Stimulated activated CD4-positive, alpha-beta T cell treated with anti-CD3 and anti-CD28 coated beads, TNF-alpha, amount 100 ng/mL, for 1 hour (primary cell): ENCODE measurements at places on chromosomes 2 and 18.

GRCh38 chr18:78085241-78086185 is 835.9 kb downstream of the GALR1 start:
- no peak for DNase-seq

DNA sequence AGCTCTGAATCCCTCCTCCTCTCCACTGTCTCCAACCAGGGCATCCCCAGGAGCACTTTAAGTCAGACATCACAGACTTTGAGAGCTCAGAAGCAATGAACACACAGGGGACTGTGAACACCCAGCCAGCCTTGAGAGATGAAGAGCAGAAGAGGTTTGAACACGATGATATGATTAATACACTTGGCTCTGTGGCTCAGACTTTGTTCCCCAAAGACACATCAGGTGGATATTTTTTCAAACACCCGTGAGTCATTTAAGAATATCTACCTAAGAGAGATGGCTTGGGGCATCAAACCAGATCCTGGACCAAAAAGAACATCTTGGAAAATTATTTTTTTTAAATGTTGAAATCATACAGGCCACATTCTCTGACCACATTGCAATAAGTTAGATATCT is 134.9 kb upstream of the OTOS start:
- no peak for DNase-seq

DNA sequence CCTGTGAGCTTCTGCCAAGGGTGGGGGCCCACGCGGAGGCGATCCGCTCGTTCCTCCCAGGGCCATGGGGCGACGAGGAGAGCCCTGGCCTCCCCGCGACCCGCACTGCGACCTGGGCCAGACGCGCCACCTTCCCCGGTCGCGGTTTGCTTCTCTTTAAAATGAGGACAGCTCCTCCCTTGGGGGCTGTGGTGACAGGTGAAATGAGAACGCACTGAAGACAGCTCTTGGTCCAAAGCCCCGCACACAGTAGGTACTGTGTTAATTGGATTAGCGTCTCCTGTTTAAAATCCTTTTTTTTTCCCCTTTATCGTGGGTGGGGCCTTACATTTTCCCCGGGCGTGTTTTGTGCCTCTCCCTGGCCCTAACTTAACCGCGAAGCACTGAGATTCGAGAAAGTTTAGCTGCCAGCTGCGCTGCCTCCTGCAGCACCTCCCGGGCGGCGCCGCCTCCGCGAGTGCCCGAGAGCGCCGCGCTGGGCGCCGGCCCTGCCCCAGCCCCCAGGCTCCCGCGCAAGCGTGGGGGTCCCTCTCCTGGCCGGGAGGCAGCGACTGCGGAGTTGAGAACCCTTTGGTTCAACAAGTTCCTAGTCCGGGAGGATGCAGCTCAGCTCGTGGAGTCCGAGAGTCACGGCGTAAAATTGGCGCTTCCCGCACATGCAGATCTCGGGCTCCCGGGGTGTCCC is 1.1 kb downstream of the HPCAL1 start:
- no peak for DNase-seq

GRCh38 chr2:161857920-161858319 is 216.1 kb downstream of the DPP4 start:
- DNase-seq = no peak

- no peak for DNase-seq
Observed at GRCh38 chr2:37394263-37394662, 49.8 kb downstream of the QPCT start.

- DNase-seq = no peak
Observed at GRCh38 chr2:237490795-237491194, 3.7 kb downstream of the MLPH start.

DNA sequence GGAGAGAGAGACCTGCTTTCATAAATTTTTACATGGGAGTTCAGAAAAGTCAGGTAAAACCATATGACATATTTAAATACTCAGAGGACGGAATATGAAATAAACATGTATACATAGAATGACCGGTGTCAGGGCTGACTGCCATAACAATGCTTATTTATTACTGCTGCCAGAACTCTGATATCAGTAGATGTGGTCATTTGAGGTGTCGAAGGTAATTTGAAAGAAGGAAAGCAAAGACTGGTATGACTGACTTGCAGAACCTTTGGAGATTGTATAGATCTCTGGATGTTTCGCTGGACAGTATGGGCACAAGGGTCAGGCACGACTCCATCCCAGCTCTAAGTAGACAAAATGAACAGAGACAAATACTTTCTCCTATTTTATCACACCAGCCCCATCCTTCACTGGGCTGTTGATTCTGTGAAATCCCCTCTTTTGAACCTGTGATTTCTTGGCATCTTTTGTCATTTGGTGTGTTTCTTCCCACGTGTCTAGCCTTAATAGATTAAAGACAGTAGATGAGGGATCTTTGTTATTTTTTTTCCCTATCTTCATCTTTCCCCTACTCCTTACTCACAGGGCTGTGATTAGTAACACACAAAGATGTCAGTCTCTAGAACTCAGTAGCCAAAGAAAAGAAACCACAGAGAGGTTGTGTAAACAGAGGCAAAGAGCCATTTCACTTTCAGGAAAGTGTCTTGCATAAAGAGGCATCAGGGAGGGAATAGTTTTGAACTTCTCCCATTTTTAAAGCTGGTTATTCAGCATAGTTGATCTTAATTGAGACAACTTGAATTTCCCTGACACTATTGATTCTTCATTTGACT is 61.6 kb downstream of the ICOS start:
- no peak for DNase-seq

GRCh38 chr2:169361706-169362117 is 622 bp downstream of the LRP2 start:
- DNase-seq = no peak

GRCh38 chr2:168976034-168976654 is 55.0 kb downstream of the ABCB11 start:
- DNase-seq = no peak

- no peak for DNase-seq
Observed at GRCh38 chr18:77737405-77737804, 487.8 kb downstream of the GALR1 start.

GRCh38 chr2:54880428-54880827 is 157.0 kb downstream of the EML6 start:
- no peak for DNase-seq

GRCh38 chr2:30627151-30627550 is 180.1 kb downstream of the CAPN13 start:
- no peak for DNase-seq

DNA sequence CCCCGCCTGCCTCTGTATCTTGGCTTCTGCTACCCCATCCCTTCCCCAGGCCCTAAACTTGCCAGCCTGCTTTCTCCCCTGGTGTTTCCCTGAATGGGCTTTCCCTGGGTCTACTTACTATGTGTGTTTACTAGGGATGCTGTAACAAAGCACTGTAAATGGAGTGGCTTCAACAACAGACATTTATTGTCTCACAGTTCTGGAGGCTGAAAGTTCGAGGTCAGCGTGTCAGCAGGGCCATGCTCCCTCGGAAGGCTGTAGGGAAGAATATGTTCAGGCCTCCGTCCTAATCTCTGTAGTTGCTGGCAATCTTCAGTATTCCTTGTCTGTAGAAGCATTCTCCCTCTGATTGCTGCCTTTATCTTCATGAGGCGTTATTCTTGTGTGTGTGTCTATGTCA is 113.6 kb downstream of the DDX1 start:
- DNase-seq = no peak

- DNase-seq = no peak
Observed at GRCh38 chr2:18496516-18496915, 63.9 kb downstream of the RDH14 start.

DNA sequence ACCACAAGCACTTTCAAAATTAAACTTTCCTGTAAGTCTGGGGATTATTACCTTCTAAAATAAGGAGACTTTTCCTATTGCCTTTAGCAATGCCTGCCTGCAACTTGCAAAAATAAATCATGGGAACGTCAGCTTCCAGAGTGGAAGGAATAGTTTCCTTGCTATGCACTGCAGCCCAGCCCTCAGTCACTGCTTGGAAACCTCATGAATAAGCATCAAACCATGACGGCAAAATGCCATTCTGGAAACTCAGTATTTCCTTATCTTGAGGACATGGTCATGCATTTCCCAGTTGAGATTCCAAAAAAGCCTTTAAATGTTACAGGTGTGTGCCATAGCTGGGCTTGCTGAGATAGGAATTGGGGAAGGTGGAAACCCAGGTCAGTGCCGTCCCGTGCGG is 84.2 kb upstream of the OTOS start:
- DNase-seq = no peak

DNA sequence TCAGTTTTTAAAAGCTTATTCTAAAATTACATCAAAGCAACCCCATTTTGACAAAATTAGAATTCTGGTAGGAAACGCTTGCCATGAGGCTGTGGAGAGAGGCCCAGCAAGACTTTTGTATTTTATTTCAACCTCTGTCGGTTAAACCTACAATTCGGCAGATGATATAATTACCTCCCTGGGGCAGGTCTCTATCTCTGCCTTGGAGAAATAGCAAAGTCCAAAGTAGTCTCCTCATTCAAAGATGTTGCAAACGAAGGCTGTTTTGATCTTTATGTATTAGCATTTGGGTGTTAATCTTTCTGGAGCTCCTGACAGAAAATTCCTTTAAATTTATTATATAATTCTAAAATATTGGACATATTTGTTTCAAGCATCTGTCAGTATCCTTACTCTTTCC is 35.6 kb downstream of the GALM start:
- no peak for DNase-seq

DNA sequence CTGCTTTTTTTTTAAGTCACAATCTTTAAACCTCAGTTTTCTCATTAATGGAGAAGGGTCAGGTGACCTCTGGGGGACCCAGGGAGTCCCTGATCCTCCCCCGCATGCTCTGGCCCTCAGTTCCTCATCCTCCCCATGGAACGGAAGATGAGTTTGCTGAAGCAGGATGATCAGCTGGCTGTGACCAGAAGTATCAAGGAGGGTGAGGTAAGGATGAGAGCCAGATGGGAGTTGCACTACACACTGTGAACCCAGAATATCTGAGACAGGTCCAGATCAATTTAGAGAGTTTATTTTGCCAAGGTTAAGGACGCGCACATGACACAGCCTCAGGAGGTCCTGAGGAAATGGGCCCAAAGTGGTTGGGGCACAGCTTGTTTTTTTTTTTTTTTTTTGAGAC is 3.8 kb downstream of the CATIP start:
- DNase-seq = no peak

GRCh38 chr2:38898256-38898655 is 8.6 kb downstream of the ARHGEF33 start:
- no peak for DNase-seq

DNA sequence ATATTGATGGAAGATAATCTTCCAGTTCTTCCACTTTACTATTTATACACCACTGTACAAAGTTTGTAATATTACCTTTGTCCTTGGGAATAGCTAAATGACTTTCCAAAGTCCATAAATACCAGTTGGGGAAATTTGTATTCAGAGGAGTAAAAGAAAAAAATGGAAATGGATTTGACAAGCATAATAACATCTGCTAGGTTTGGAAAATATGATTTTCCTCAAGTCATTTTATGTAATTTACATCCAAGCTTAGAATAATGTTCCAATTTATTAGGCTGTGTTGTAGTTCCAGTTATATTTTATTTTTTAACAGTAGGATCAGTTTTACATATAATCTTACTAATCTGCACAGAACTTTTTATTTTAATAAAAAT is 563.0 kb upstream of the PKDCC start:
- DNase-seq = no peak

DNA sequence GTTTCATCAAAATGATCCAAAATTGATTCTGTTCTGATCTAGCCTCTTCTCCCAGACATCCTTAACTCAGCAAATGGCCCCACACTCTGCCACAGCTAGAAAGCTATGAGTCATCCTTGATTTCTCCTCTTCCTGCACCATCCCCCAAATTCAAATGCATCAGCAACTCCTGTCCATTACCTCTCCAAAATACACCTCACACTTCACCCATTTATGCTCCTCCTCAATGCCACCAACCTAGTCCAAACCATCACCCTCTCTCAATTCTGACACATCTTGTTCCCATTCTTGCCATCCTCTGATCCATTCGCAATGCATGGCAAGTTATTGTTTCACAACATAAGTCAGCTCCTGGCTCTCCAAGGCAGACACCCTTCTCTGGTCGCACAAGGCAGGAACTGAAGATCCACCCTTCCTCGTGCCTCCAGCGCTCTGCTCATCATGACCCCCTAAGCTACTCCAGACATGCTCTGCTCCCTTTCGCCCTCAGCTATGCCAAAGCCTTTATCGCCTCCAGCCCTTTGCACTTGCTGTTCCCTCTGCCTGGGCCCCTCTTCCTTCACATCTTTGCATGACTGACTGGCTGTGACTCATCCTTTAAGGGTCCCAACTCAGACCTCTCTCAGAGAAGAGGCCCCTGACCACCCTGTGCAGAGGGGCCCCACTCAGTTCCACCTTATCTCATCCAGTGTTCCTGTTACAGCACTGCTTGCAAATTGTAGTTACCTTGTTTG is 83.6 kb downstream of the MREG start:
- DNase-seq = no peak

GRCh38 chr18:76491776-76492668 is 3.0 kb downstream of the ZNF516 start:
- no peak for DNase-seq

GRCh38 chr2:195864316-195864715 is 204.3 kb downstream of the DNAH7 start:
- no peak for DNase-seq

DNA sequence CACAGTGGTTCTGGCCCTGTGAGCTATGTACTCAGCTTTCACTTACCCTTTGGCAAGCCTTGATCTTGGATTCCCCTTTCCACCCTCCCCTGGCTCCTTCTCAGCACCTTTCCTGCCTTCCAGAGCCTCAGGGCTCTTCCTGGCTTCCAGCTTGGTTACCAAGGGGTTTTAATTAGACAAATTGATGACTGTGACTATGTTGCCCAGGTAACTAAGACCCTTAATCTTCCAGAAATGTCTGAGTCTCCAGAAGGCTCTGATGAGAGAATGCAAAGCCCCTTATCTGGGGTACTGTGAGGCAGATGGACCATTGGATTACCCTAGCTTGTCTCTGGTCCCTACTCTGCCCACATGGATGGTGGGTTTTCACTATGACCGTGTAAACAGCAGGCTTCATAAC is 174.2 kb downstream of the LOXHD1 start:
- DNase-seq = no peak

DNA sequence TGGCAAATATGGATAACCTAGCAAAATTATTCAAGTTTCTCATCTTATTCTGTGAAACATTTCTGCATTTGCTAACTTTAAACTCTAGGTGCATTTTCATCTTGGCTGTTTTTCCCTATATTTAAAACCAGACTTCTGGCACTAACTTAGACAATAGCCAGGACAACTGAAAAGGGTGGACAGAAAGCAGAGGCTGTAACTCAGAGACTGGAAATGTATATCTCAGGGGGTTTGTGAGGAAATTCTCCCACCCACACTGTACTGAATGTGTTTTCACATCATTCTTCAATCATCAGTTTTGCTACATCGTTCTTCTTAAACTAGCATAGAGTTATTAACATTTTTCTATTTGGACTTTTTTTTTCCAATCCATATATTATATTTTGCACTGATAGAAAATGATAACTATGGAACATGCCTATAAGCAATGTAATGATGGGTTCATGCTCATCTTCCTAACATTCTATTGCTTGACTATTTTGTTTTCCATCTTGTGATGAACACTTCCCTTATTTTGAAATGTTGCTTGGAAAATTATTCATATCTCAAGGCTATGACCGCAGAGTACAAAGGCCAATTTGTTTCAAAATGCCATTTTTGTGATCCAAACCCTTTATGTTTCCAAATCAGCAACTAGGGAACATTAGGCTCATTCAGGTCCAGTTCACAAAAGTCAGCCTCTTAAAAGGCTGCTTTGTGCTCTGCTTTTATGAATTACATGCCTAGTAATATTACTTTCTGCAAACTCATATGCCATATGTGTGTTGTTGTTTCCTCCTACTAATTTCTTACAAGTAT is 125.8 kb upstream of the CDH19 start:
- DNase-seq = no peak

- no peak for DNase-seq
Observed at GRCh38 chr18:3248658-3249359, 1.2 kb downstream of the MYL12A start.

- DNase-seq = no peak
Observed at GRCh38 chr2:124024561-124025170, 421 bp upstream of the CNTNAP5 start.
